Suprapubic skin (tissue), 4 donors: ENCODE measurements at places on chromosomes 5 and 9. TPM values are rescaled to one million over a fixed set of nuclear protein-coding genes. Genes with fewer than 3 reads are reported as not detected.

GRCh38 chr9:17272536-17272935 lies 137.7 kb downstream of the CNTLN start:
- DNase-seq: no peak
- H3K27ac ChIP-seq: no peak overlapping the region
- no peaks in the 10 kb centered on the region for H3K36me3 ChIP-seq
- H3K4me3 ChIP-seq: no peak overlapping the region
- no peaks in the 10 kb centered on the region for H3K27me3 ChIP-seq

- H3K4me3 ChIP-seq: no peak overlapping the region
- H3K4me1 ChIP-seq: no peaks in the 10 kb centered on the region
- no peaks in the 10 kb centered on the region for H3K27me3 ChIP-seq
- no peak for DNase-seq
- H3K36me3 ChIP-seq: peaks cover 95% of the 10 kb centered on the region
These were observed 24.3 kb downstream of the NUP214 start for GRCh38 chr9:131149688-131150053.

GRCh38 chr5:68419081-68419636 lies 203.6 kb downstream of the PIK3R1 start:
- H3K27me3 ChIP-seq: no peaks in the 10 kb centered on the region
- DNase-seq: no peak
- peak overlapping the region; percentile 72 for H3K27ac ChIP-seq
- no peak overlapping the region for H3K4me3 ChIP-seq

DNA sequence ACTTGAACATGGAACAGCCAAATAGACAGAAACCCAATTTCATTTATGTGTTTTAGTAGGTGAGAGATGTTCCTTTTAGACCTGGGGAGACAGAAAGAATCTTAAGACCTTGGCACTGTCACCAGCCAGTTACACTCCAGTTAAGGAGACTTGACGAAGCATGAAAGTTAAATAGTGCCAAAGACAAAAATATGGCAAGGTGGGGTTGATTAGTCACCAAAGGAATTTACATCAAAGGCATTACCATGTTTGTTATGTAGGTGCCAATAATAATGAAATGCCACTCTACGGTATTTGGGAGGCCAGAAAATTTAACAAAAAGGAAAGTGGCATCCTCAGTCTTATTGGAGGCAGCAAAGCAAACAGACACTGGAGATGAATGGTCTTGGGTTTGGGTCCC lies 9.2 kb upstream of the IL12B start:
- no peaks in the 10 kb centered on the region for H3K27me3 ChIP-seq
- DNase-seq: no peak
- H3K36me3 ChIP-seq: no peaks in the 10 kb centered on the region
- peaks cover 27% of the 10 kb centered on the region for H3K4me1 ChIP-seq
- H3K4me3 ChIP-seq: no peak overlapping the region

DNA sequence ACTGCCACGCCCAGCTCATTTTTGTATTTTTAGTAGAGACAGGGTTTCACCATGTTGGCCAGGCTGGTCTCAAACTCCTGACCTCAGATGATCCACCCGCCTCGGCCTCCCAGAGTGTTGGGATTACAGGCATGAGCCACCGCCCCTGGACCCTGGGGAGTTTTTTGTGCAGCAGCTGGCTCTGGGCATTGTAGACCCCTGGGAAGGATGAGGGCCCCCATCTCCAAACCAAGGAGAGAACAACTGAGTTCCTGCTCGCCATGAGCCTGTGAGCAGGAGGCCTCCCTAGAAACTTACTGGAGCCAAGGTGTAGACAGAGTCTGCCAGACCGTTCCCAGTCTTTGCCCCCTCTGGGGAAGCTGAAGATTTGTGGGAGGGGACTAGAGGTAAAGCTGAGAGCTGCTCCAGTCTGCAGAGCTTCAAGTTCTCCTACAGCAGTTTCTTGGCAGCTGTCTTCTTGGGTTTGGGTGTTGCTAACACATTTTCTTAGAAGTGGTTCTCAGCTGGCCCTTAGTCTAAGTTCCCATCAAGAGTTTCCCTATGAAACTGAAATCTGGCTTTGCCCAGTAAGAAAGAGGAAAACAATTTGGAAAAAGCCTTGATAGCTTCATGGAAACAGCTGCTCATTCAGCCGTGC lies 12.4 kb downstream of the NUDT2 start:
- no peak overlapping the region for H3K27ac ChIP-seq
- no peaks in the 10 kb centered on the region for H3K27me3 ChIP-seq
- H3K4me3 ChIP-seq: no peak overlapping the region
- H3K36me3 ChIP-seq: peaks cover 50% of the 10 kb centered on the region
- no peak for DNase-seq

DNA sequence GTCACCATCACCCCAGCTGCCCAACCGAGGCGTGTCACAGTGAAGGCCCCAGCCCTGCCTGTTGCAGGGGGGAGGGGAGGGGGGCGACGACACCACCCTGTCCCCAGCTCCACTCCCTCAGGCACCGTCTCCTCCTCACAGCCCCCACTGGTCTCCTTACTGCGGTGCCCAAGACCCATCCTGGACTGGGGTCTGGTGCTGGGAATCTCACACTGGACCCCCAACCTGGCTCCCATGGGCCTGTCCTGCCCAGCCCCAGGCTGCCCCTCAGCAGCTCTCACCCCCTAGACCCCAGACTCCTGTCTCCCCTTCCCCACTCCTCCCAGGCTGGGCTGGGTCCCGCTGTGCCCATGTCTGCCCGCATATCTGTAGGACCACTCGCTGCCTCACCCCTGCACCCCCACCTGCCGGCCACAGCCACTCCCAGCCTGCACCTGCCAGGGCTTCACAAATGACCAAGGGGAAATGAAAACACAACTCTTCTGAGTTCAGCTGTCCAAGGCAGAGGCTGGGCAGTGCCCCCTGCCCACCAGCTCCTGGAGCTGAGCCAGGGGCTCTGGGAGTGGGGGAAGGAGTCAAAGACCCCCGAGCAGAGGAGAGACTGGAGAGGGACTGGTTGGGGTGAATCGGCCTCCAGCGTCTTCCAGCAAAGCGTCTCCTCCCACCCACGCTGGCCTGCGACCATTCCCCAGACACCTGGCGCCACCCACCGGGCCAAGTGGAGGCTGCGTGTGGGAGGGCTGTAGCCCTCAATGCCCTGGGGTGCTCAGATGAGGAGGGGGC lies 32.6 kb upstream of the EGFL7 start:
- peak; percentile 66 for DNase-seq
- H3K27ac ChIP-seq: no peak overlapping the region
- H3K36me3 ChIP-seq: no peaks in the 10 kb centered on the region

DNA sequence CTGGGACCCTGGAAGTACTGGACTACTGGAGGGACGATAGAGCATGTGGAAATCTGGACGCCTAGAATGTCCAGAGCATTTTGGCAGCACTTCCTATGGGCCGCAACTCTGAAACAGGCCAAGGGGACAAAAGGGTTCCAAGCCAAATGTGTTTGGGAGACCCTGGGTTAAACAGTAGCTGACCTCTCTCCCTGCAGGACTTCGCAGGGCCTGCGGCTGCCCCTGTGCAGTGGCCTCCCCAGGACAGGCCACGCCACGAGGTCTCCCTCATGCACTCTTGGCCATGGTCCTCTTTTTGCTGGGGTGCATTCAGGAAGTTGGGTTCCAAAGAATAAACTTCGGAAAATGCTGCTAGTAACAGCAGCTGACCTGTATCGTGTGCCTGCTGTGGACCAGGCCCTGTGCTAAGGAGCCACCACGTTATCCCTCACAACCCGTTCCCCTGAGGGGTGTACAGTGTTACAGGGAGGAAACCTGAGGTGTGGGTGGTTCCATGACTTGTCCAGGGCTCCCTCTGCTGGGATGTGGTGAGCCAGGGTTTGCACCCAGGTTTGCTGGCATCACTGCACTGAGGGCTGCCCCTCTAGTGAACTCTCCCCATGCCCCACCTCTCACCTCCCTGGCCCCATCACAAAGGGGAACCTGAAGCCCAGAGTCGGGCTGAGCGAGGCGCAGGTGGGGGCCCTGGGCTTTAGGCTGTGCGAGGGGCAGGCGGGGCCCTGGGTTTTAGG lies 79.4 kb downstream of the AMBP start:
- H3K36me3 ChIP-seq: no peaks in the 10 kb centered on the region
- H3K27me3 ChIP-seq: no peaks in the 10 kb centered on the region
- H3K27ac ChIP-seq: no peak overlapping the region
- DNase-seq: peak; percentile 52
- H3K4me3 ChIP-seq: no peak overlapping the region

DNA sequence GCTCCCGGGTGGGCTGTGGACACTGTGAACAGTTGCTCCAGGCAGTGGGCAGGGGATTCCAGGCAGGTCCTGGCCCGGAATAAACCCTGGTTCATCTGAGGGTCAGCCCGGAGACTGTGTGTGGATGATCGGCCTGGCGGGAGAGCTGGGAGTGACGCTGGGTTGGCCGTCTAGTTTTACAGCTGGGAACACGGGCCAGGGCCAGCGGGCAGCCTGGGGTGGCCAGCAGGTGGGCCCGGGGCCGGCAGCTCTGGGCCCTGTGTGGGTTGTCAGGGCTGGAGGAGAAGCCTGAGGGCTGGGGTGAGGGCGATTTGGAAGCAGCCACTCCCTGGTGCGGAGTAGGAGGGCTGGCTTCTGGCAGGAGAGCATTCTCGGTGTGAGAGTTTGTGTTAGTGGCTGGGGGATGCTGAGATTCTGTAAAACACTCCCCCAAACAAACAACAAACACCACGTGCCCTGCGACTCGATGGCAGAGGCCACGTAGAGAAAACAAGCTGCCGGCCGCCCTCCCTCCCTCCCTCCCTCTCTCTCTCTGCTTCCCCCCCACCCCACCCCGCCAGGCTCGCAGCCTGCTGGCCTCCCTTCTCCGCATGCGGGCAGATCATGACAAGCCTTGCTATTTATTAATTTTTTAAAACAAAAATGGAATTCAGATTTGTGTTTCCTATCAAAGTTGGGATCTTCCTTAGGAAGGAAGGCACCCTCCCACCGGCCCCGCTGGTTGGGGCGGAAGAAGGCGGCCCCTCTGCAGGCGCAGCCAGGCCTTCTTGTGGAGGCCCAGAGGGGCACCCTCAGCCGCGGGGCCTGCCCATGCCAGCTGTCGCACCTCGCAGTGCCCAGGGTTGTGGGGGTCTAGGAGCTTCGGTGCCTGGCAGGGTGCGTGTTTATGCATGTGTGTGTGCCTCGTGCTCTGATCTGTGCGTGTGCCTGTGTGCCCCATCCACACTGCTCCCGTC lies 49.5 kb downstream of the RXRA start:
- peaks cover 100% of the 10 kb centered on the region for H3K4me1 ChIP-seq
- peak overlapping the region; percentile 90 for H3K27ac ChIP-seq
- H3K4me3 ChIP-seq: peak overlapping the region; percentile 15
- DNase-seq: no peak

DNA sequence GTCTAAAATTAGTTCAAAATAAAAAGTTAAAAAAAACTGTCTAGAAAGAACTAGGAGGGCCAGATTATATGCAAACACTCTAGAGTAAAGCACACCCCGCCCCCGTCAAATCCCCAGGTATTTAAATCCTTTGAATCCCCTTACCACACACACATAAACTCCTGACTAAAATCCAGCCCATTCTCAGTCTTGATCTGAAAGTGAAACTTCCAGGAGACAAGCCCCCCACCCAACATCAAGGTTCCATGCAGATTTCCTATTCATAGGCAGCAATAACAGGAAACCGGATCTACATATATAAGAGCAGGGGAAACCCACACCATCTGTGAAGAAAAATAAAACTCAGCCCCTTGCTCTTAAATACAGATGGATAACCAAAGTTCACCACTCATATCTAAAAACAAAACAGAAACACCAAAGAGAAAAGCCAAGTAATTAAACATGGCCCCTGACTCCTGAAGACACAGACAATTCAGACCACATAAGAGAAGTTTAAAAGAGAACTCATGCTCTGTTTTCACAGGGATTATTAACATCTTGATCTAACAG lies 42.3 kb downstream of the MARCHF3 start:
- no peaks in the 10 kb centered on the region for H3K36me3 ChIP-seq
- no peak overlapping the region for H3K4me3 ChIP-seq
- no peak overlapping the region for H3K27ac ChIP-seq
- H3K27me3 ChIP-seq: no peaks in the 10 kb centered on the region
- no peaks in the 10 kb centered on the region for H3K4me1 ChIP-seq

DNA sequence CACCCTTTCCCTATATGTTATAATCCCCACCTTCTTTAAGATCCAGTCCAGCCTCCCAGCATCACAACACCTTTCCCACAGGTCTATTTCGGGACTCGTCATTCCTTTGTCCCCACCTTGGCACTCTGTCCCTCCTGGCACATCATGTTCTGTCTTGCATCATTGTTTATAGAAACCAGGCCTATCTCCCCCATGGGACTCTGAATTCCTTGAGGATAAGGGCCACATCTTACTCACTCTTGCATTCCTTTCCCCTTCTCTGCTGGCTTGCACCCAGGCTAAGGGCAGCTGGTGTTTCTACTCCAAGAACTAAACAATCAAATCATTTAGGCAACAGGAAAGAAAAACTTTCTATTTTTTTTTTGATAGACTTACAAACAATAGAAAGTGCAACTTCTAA lies 205.7 kb downstream of the AGTPBP1 start:
- peaks cover 8% of the 10 kb centered on the region for H3K4me1 ChIP-seq
- no peak overlapping the region for H3K4me3 ChIP-seq
- H3K27me3 ChIP-seq: no peaks in the 10 kb centered on the region
- H3K36me3 ChIP-seq: no peaks in the 10 kb centered on the region
- H3K27ac ChIP-seq: no peak overlapping the region

DNA sequence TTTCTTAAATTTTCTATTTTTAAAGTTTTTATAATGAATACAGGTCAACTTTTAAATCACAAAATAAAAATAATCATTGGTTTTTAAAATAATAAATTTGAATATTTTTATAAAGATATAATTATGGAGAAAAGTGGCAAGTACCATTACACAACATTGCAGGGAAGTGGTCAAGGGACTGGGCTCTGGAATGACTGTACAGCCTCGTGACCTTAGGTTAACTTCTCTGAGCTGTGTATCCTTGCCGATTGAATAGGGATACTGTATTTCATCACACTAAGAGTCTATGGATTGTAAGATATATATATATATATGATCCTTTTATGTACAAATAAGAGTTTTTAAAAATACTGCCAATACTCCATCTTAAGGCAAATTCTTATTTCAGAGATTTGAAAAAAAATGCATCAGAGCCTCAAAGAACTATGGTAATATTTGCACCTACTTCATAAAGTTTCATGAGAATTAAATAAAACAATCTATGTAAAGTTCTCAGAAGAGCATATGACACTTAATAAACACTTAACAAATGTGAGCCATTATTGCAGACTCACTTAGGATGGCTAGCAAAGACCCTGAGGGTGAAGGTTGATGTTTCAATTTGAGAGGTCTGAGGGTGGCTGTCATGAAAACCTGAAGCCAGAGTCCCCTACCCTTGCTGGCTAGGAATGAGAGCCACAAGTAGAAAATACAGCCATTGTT lies 136.5 kb downstream of the CCDC192 start:
- no peak overlapping the region for H3K27ac ChIP-seq
- H3K4me3 ChIP-seq: no peak overlapping the region
- H3K36me3 ChIP-seq: no peaks in the 10 kb centered on the region
- DNase-seq: no peak
- no peaks in the 10 kb centered on the region for H3K4me1 ChIP-seq
- no peaks in the 10 kb centered on the region for H3K27me3 ChIP-seq

The SLC27A6 gene
- total RNA-seq: 0.40 TPM

The MYO10 gene
- total RNA-seq: 83.2 TPM

The C5orf63 gene
- total RNA-seq: 9.5 TPM

The SCAI gene
- total RNA-seq: 5.9 TPM
